ENCODE measurements at places on chromosomes 11 and 22. TPM values are rescaled to one million over a fixed set of nuclear protein-coding genes. Genes with fewer than 3 reads are reported as not detected.

OR52E8 gene
- total RNA-seq, result not detected

TSSK2 gene
- total RNA-seq, result not detected

TYR gene
- total RNA-seq, result not detected

IFITM5 gene
- total RNA-seq, result not detected

ACTN3 gene
- total RNA-seq, result not detected

UBQLNL gene
- not detected for total RNA-seq

TEX54 gene
- not detected for total RNA-seq

SMTNL1 gene
- total RNA-seq, result not detected

TMPRSS13 gene
- not detected for total RNA-seq

OR51F2 gene
- total RNA-seq, result not detected

DDX25 gene
- total RNA-seq, result 0.04 TPM

TRPC6 gene
- 0.89 TPM for total RNA-seq

NFAM1 gene
- not detected for total RNA-seq

GGTLC2 gene
- total RNA-seq, result not detected

MFRP gene
- total RNA-seq, result not detected

SCN4B gene
- 0.06 TPM for total RNA-seq

SCGB1A1 gene
- not detected for total RNA-seq

IL10RA gene
- total RNA-seq, result 0.07 TPM

Data from A549 treated with DMSO at 1 μM for 4 hours (cell line).